ENCODE measurements at places on chromosomes 5 and 9. TPM values are rescaled to one million over a fixed set of nuclear protein-coding genes. Genes with fewer than 3 reads are reported as not detected.

The SPATA31E1 gene
- not detected for total RNA-seq

The BSPRY gene
- total RNA-seq: 0.57 TPM

The VPS13A gene
- total RNA-seq: 53.1 TPM

The LRRTM2 gene
- not detected for total RNA-seq

The GPR150 gene
- total RNA-seq: 0.37 TPM

The ANKRD33B gene
- total RNA-seq: 6.6 TPM

The PCDHB2 gene
- total RNA-seq: not detected

The JAKMIP2 gene
- total RNA-seq: 2.9 TPM

The PRDM9 gene
- total RNA-seq: not detected

The ORM2 gene
- not detected for total RNA-seq

The CKMT2 gene
- total RNA-seq: not detected

The SLC22A5 gene
- total RNA-seq: 2.5 TPM

The PCDHB11 gene
- total RNA-seq: not detected

The PCDHA3 gene
- not detected for total RNA-seq

The ALDH7A1 gene
- total RNA-seq: 0.35 TPM

The TSC1 gene
- total RNA-seq: 63.0 TPM

The SLC36A3 gene
- not detected for total RNA-seq

The TMOD1 gene
- 3.7 TPM for total RNA-seq

The CDC14B gene
- 7.1 TPM for total RNA-seq

The AFAP1L1 gene
- not detected for total RNA-seq

The FBN2 gene
- not detected for total RNA-seq

The TAF11L5 gene
- not detected for total RNA-seq

The FCN2 gene
- total RNA-seq: not detected

The SH2D3C gene
- total RNA-seq: 39.3 TPM

The GZMA gene
- 22.6 TPM for total RNA-seq
